NCI-H1092 (cell line): ENCODE measurements at places on chromosomes 7 and 10.

- DNase-seq = no peak
These were observed 42.4 kb upstream of the GDF10 start for GRCh38 chr10:47257396-47258120.

DNA sequence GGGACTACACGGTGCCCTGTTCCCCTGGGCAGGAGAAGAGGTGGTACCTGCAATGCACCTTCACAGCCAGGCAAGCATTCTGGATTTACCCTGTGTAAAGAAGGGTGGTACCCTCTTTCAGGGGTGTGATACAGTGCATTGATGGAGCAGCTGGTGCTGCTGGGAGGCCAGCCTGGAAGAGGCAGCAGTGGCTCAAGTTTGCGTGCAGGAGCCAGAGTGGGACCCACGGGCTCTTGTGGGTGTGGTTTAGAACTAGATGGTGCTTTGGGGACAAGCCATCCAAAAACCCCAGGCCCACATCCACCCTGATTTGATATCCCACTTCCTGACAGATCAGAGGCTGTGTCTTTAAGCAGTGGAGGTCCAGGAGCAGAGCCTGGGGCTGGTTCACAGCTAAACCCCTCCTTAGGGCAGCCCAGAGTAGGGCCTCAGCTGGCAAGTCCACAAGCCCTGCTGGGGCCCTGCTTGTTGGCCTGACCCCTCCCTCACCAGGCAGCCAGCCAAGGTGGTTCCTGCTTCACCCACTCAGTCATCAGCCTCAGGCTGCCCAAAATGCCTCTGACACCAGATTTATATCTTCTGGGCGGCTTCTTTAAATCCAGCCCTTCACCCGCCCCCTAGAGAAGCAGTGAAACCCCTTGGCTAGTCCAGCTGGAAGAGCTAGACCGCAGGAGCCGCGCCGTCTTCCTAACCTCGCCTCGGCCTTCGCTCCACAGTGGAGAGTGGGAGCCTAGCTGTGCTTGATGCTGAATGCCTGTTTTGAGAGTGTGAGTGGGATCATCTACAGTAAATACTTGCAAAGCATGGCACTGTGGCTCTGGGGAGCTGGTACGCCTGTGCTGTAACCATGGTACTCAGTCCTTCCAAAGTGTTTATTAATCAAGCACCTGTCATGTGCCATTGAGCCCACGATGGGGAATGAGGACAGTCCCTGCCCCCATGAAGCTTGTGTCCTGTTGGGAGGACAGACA lies 1.4 kb upstream of the ASIC3 start:
- DNase-seq = no peak

GRCh38 chr7:79882922-79883321 lies 251.7 kb upstream of the GNAI1 start:
- DNase-seq = no peak

DNA sequence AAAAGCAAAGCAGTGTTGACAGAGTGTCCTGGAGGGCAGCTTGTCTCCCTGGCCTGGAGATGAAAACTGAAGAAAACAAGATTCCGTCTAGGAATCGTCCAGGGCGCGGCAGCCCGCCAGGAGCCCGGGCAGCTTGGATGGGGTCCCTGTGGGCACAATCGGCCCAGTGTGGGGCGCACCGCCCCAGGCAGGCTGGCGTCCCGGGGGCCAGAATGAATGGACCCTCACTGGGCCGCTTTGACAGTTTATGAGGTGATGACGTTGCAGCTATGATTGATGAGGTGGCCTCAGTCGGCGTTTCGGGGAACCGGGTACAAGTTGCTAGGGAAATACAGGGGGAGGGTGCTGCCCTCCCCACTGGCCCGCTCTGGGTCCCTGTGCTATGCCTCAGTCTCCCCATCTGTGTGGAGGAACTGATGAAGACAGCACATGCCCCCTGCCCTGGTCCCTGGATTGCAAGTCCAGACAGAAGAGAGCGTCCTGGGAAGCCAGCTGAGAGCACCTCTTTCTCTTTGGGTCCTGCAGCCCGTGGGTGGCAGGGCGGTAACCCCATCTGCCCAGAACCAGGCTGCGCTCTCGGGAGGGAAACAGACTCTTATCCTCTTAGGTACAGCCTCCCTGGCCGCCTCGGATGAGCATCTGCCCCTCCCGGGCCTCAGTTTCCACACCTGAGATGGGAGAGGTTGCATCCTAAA lies 131.3 kb downstream of the LHPP start:
- no peak for DNase-seq

DNA sequence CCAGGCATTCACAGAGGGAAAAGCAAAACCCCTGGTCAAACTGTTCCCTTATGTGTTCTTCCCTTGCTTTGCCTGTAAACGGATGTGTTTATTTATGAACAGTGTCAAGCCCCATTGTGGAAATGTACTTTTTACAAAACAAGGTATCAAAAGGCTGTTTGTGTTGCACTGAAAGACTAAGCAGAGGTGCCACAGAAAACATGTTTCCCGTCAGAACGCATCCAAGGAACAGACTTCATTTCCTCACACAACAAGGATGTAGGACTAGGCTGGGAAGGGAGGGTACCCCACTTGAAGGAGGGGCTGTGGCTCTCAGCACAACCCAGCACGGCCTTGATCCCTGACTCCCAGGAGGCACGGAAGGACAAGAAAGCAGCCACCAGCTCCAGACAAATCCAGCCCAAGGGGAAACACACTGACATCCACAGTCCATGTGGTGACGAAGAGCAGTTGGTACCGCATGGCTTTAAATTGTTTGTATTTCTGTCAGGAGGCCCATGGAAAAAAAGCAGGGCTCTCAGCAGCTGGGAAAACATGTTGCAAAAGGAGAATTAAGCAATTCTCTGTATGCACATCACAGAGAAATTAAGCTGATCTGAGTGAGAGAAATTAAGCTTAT lies 85.6 kb downstream of the RNF216 start:
- DNase-seq = no peak

GRCh38 chr10:103396789-103397087 lies 312 bp downstream of the PDCD11 start:
- DNase-seq = no peak

DNA sequence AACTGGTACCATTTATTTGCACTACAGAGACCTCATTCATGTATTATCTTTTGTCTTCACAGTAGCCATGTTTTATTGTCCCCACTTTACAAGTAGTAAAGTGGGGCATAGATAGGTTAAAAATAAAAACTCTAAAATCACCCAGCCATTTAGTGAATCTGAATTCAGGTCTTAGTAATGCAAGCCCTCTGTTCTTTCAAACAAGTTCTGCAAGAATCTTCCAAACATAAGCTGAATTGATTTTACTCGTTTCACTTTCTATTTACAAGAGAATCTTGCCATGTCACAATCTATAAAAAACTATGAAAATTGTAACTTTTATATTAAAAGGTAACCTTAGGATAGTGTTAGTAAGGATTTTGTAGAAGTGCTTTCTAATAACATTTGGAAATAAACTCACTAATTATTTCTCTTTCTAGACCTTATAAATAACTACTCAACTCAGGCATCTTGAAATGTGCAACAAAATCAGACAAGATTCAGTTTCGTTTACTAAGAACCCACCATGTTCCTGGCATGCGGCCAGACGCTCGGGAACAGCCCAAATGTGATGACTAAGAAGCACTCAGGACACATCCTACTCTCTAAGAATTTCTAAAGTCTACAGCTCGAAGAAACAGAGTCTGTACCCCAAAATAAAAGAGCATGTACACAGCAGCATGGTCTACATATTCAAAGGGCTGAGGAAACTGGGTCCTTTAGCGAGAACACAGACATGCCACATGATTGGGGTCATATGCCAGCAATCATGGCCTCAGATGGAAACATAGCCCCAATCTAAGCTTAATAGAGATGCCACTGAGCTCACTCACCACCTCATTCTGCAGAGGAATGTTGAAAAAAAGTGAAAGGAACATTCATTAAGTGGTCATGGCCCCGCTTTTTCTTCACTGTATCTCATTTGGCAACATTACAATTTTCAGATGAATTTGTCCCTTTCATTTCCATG lies 167.6 kb downstream of the AMPH start:
- no peak for DNase-seq

- peak; percentile 53 for DNase-seq
These were observed 141.0 kb downstream of the C1GALT1 start for GRCh38 chr7:7323352-7323751.

GRCh38 chr10:11511321-11511720 lies 100.1 kb downstream of the USP6NL start:
- DNase-seq = no peak

DNA sequence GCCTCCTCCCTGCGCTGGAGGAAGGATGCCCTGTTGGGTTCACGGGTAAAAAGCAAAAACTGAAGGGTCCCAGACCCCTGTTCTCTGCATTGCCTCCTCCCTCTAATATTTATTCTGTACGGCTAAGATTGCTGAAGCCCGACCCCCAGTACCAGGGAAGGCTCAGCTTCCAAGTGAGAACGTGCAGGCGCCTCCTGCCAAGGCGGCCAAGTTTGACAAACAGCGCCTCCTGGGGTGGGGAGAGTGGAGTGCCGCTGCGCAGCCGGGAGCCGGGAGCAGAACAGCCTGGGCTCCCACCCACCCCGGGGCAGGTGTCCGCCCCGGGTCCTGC lies 4.7 kb upstream of the EBF3 start:
- DNase-seq = peak; percentile 32

- peak; percentile 63 for DNase-seq
These were observed 41.7 kb downstream of the SP8 start for GRCh38 chr7:20744954-20745446.

GRCh38 chr10:62080905-62081304 lies 179.4 kb downstream of the ARID5B start:
- no peak for DNase-seq

DNA sequence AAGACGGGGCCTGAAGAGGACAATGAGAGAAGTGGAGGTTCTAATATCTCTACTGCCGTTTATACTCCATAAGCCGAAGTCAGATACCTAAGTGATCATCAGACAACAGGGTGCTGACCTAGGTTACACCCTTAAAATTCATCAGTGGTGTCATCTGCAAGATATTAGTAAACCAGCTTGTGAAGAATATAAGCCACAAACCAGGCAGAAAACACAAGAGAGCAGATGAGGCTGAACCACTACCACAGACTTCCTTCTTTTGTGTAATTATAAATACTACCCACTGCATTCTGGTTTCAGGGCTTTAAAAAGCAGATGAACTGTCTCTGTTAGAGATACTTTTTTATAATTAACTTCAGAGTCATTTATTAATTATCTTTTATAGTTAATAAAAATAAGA lies 69.0 kb upstream of the LRRC17 start:
- no peak for DNase-seq

DNA sequence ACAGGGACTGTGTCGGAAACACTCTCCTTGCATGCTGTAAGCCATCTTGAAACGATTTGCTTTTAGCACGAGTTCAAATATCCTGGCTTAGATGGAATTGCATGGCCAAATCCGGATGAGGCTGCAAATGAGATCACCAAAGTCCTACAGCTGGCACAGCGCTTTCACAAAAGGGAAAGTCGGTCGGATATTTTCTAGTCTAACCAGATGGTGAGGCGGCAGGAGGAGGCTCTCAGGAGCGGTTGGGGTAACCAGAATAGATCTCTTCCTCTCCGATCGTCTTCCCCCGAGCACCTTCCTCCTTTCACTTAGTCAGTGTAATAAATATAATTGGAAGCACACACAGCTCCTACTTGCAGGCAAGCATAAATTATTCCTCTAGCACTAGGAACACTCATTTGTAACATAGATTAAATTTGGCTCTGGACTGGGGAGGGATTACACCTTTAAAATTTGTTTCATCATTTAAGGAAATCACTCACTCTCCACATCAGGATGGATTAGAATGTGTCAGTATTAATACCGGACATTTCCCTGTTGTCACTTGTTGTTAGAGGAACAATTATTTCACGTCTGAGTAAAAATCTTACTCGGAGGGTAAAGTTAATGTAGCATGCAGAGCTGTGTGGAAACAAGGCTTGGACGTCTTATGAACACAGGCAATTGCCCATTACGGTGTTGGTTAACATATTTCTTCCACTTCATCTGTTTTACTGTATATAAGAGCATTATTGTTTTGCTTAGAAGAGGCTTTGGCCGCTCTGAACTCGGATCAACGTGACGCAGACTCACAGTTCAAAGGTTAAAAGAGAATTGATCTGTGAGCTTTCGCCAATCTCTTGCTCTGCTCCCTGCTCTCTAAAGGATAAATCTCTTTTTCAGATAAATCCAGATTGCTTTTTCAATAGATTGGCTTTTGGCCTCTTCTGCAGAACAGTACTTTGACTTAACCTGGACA lies 857.9 kb downstream of the TYW1 start:
- peak; percentile 6 for DNase-seq

DNA sequence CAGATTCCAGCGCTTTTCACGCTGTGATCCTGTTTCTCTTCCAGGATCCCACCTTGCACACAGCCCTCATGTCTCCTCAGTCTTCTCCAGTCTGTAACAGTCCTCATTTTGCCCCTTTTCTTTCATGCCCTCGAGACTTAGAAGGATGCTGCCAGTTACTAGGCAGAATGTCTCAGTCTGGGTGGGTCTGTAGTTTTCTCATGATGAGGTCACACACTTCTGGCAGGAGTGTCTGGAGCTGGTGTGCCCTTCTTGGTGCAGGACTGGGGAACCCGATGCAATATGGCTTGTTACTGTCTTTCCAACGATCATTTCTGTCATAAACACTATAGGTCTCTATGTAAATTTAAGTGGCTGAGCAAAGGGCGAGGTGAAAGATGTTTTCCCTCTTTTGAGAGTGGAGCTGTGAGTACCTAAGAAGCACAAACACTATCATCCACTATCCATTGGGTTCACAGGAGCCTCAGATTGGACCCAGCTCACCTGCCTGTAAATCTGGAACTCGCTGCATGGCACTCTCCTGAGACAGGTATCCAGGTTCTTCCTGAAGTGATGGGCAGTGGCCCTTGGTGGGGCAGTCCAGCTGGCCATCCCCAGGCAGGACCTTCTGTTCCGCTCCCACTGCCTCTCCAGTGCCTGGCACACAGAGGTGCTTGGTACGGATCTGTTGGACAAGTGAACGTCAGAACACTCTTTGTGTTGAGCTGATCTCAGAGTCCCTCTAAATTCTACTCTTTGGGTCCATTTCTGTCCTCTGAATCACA lies 64.3 kb upstream of the ZNF32 start:
- DNase-seq = no peak

DNA sequence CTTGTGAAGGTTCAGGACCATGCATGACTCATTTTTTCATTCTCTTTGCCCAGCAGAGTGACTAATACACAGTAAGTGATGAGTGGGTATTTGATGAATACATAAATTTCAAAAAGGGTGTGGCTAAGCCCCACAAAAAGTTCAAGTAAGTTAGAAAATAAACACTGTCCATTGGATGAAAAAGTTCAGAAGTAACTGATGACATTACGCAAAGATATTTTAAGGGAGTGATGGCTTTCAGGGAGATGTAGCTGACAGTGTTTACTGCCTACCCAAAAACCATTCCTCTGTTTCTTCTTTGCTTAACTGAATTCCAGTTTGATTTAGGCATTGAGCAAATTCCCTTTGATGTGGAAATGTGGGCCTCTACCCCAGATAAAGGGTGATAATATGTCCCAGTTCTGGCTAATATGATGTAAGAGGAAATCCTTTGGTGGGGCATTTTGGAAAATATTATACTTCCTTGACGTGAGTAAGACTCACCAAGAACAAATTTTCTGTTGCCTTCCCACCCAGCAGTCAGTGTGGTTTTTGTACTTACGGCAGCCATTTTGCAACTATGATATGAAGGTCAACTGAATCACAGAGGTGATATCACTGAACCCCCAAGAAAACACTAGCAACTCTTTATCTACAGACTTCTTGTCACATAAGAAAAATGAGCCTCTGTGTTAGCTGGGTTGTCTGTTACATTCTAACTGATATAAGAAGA lies 29.0 kb upstream of the EBLN1 start:
- DNase-seq = no peak

GRCh38 chr7:3634396-3634795 lies 333.3 kb downstream of the SDK1 start:
- no peak for DNase-seq

GRCh38 chr7:19381321-19381720 lies 236.1 kb upstream of the FERD3L start:
- DNase-seq = no peak
